ENCODE measurements at places on chromosomes 6 and 20. TPM values are rescaled to one million over a fixed set of nuclear protein-coding genes. Genes with fewer than 3 reads are reported as not detected.

DNA sequence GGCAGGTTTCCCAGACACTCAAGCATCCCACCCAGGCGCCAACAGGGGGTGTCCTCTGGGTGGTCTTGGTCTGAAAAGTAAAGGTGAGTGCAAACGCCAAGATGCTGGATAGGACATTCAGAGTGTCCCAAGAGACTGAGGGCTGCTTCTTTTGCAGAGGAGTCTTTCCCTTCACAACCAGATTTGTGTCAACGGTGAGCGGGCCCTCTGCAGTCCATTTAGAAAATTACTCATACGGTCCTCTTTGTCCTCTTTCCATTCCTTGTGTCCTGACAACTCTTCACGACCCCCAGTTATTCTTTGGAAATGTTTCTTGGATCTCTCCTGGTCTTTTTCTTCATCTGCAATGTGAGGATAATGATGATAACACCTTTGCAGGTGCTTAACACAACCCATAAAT is 257.8 kb downstream of the CDC5L start:
- no peak overlapping the region for H3K4me3 ChIP-seq
- H3K36me3 ChIP-seq = no peaks in the 10 kb centered on the region
- no peak overlapping the region for H3K27ac ChIP-seq
- no peak for DNase-seq
- H3K27me3 ChIP-seq = no peaks in the 10 kb centered on the region
- H3K4me1 ChIP-seq = peaks cover 4% of the 10 kb centered on the region

GRCh38 chr6:1770435-1770843 is 160.7 kb downstream of the FOXC1 start:
- H3K4me3 ChIP-seq = peak overlapping the region; percentile 61
- peaks cover 58% of the 10 kb centered on the region for H3K4me1 ChIP-seq
- peaks cover 7% of the 10 kb centered on the region for H3K27me3 ChIP-seq
- DNase-seq = peak; percentile 77
- peak overlapping the region; percentile 83 for H3K27ac ChIP-seq
- H3K36me3 ChIP-seq = peaks cover 3% of the 10 kb centered on the region

- H3K36me3 ChIP-seq = no peaks in the 10 kb centered on the region
- no peak for DNase-seq
- H3K4me1 ChIP-seq = peaks cover 19% of the 10 kb centered on the region
Observed at GRCh38 chr20:44081888-44082287, 105.1 kb downstream of the JPH2 start.

DNA sequence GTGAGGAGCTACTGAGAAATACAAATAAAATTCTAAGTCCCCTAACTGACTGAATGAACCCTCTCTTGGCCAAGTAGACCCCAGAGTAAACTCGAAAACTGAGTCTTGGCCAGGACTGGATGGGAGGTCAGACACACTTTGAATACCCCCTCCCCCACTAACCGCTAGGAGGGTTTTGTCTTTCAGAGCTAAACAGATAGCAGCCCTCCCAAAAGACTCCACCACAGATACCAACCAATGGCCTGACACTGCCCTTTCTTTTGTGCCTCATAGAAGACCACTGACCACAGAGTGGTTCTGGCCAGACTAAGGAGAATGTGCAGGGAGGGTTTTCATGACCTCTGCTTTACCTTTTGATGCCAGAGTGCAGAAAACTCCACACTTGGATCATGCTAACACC is 42.1 kb downstream of the SPACA1 start:
- H3K27ac ChIP-seq = no peak overlapping the region
- no peak for DNase-seq
- H3K36me3 ChIP-seq = no peaks in the 10 kb centered on the region
- H3K4me1 ChIP-seq = no peaks in the 10 kb centered on the region
- no peak overlapping the region for H3K4me3 ChIP-seq

DNA sequence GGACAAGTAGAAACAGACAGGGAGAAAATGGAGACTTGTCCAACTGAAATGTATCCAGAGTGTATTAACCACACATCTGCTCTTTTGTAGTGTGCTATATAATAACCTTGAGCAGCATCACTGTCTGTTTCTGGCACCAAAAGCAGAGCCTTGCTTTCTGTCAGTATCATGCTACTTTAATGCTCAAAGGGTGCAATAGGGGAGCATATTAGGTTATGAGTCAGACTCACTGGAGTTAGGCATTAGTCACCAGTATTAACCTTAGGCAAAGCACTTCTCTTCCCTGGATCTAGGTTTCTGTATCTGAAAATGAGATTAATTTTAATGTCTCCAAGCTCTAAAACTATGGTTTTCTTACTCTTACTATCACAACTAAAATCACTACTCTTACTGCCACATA is 280.1 kb downstream of the TFAP2B start:
- H3K4me1 ChIP-seq = no peaks in the 10 kb centered on the region
- no peak overlapping the region for H3K4me3 ChIP-seq

The ZSWIM3 gene
- total RNA-seq = 5.8 TPM

- no peak for DNase-seq
- H3K27me3 ChIP-seq = peaks cover 14% of the 10 kb centered on the region
- no peaks in the 10 kb centered on the region for H3K4me1 ChIP-seq
- H3K36me3 ChIP-seq = no peaks in the 10 kb centered on the region
- no peak overlapping the region for H3K27ac ChIP-seq
Observed at GRCh38 chr6:105428342-105428957, 25.6 kb upstream of the PREP start.

DNA sequence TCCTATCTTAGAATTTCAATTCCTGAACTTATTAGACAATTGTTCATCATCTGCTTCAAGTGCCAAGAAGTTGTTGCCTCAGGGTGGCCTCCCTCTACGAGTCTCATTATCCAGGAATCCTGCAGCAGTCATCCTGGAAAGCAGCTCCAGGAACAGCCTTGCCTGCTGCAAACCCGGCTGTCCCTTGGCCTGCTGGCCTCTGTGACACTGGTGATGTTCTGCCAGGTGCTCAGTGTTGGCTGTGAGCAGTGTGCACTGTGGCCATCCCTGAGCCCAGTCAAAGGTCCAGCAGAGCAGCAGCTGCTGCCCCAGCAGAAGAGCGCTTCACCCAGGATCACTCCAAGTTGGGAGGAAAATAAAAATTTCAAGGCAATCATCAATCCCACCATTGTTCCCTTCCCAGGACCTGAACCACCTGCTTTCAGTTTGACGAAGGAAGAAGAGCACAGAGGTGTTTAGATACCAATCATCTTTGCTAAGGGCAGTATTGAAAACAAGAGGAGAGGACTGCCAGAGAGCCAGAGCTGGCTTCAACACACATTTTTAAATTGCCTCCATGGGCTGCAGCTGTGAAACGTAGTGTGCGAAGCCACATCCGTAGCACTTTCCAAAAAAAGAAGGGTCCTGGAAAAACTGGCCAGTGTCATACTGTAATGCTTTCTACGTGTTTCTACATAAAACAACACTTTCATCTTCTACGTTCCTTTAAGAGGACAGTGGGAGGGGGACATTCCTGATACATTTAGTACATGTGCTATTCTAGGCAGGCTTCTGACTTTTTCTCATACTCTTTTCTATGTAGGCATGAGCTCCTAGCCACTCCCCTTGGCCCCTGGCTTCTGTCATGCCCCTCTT is 7.2 kb upstream of the FAM50B start:
- peaks cover 5% of the 10 kb centered on the region for H3K27me3 ChIP-seq
- no peaks in the 10 kb centered on the region for H3K36me3 ChIP-seq
- DNase-seq = no peak
- H3K4me3 ChIP-seq = no peak overlapping the region

The TREML2 gene
- 24.9 TPM for total RNA-seq

DNA sequence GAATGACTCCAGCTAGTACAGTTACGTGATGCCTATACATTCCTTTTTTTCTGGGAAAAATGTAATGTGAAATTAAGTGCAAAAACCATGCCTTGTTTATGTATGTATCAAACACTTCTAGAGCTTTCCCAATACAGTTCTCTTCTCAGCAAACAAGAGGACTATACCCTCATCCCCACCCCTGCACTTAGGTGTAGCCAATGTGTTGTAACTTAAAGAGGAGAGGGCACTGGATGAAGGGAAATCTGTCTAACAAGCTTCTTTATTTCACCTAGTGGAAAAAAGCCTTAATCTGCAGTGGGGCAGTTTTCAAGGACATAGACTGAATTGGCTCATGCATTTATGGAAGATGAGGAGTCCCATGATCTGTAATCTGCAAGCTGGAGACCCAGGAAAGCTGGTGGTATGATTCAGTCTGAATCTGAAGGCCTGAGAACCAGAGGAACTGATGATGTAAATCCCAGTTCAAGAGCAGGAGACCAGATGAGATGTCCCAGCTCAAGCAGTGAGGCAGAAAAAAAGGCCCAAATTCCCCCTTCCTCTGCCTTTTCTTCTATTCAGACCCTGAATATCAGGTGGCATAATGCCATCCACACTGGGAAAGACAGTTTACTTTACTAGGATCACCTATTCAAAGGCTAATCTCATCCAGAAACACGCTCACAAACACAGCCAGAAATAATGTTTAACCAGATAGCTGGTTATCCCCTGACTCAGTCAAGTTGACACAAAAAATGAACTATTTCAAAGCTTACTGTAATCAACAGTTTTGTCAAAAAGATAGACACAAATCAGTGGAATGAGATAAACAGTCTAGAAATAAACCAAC is 25.8 kb upstream of the SLC17A3 start:
- H3K27ac ChIP-seq = no peak overlapping the region
- H3K27me3 ChIP-seq = peaks cover 2% of the 10 kb centered on the region
- DNase-seq = no peak
- H3K4me3 ChIP-seq = no peak overlapping the region
